ENCODE measurements at places on chromosomes 12 and 14. TPM values are rescaled to one million over a fixed set of nuclear protein-coding genes. Genes with fewer than 3 reads are reported as not detected.

Gene PPP4R4
- 0.03 TPM for polyA plus RNA-seq

Gene ESRRB
- 0.13 TPM for polyA plus RNA-seq

Gene NUAK1
- polyA plus RNA-seq = 0.67 TPM

Gene HIGD1C
- polyA plus RNA-seq = not detected

Gene MYRFL
- polyA plus RNA-seq = 31.2 TPM

Gene FOXM1
- 2.4 TPM for polyA plus RNA-seq

Gene CCDC196
- polyA plus RNA-seq = not detected

Gene RAPGEF3
- 2.7 TPM for polyA plus RNA-seq

Gene DTX3
- polyA plus RNA-seq = not detected

Gene PLEKHD1
- polyA plus RNA-seq = under 0.01 TPM

Gene CLBA1
- polyA plus RNA-seq = 1.4 TPM

Gene KCNC2
- polyA plus RNA-seq = 0.12 TPM

Gene ABCD2
- polyA plus RNA-seq = 0.40 TPM

Gene PTGR2
- 15.4 TPM for polyA plus RNA-seq

Gene ANO6
- polyA plus RNA-seq = 19.9 TPM

Gene PTPRO
- 6.7 TPM for polyA plus RNA-seq

Gene CLEC4A
- 0.79 TPM for polyA plus RNA-seq

Gene EGLN3
- polyA plus RNA-seq = 40.5 TPM

Gene TROAP
- polyA plus RNA-seq = not detected

Gene BAZ1A
- polyA plus RNA-seq = 40.3 TPM

Gene KLRF1
- not detected for polyA plus RNA-seq

Gene TAS2R7
- polyA plus RNA-seq = not detected

Gene STON2
- 3.7 TPM for polyA plus RNA-seq

Gene RBP5
- polyA plus RNA-seq = 19.0 TPM

Gene ZNF891
- polyA plus RNA-seq = under 0.01 TPM

Gene GPR68
- polyA plus RNA-seq = 0.54 TPM

Gene TMEM233
- polyA plus RNA-seq = 0.18 TPM

Gene GLI1
- polyA plus RNA-seq = not detected

Gene CAPZA3
- not detected for polyA plus RNA-seq

Gene CLEC2B
- 0.45 TPM for polyA plus RNA-seq

Gene RAB5B
- polyA plus RNA-seq = 49.4 TPM

Gene CLEC2D
- 2.4 TPM for polyA plus RNA-seq

Gene CD9
- 47.2 TPM for polyA plus RNA-seq

Gene USP44
- polyA plus RNA-seq = not detected

Gene C14orf180
- 0.04 TPM for polyA plus RNA-seq

Gene AHNAK2
- under 0.01 TPM for polyA plus RNA-seq

Gene SLC2A13
- polyA plus RNA-seq = 1.1 TPM

Gene GUCY2C
- 46.1 TPM for polyA plus RNA-seq

Gene ADCY6
- 27.7 TPM for polyA plus RNA-seq
